Liver (tissue), 10 donors: ENCODE measurements at places on chromosomes 5 and 9. TPM values are rescaled to one million over a fixed set of nuclear protein-coding genes. Genes with fewer than 3 reads are reported as not detected.

GRCh38 chr5:93995126-93995621, 253.8 kb upstream of the POU5F2 start:
- no peak for DNase-seq

CDKN2B-AS1 gene
- 0.42 TPM for total RNA-seq

TCOF1 gene
- 8.5 TPM for total RNA-seq

DNA sequence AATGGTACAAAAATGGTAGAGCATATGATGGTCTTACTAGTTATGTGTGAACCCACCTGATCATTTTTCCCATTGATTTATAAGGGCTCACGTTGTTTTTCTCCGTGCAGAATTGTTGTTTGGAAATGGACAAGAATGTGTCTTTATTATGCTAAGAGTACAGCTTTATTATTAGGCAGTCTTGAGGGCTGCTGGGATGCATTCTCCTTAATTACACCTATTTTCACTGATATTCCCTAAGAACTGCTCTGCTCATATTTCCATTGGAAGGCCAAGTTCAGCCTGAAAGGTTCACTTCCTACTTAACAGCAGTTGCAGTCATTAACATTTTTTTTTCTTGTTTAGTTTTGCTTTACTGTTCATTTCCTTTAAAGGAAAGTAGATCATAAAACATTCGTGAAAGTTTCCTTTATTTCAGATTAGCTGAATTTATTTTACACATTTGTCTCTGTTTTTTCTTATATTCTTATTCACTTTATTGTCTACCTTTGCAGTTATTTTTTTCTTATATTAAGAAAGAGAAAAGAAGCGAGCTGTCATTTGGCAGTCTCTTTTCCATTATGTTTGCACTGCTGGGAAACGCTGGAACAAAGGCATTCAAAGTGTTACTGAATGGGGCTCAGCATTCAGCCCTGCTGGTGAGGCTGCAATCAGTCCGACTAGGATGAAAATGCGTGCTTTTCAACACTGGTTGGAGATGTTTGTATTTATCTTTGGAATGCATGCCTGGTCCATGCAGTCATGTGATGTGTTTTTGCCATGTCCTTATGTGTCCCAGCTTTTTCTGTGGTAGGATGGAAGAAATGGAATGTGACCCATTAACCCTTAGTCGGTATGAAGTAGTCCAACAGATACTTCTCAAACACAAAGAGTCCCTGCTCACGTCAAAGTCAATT, 602.7 kb upstream of the ZNF608 start:
- DNase-seq = no peak

GIN1 gene
- 6.4 TPM for total RNA-seq

GRCh38 chr5:117204926-117205869, 630.6 kb upstream of the SEMA6A start:
- no peak for DNase-seq

GRCh38 chr5:112247960-112248359, 171.1 kb downstream of the EPB41L4A start:
- DNase-seq = no peak

KIF12 gene
- 11.5 TPM for total RNA-seq

- DNase-seq = no peak
Measured at GRCh38 chr9:87663556-87663955, 62.4 kb upstream of the CTSL start.

SHROOM1 gene
- 23.0 TPM for total RNA-seq

DNA sequence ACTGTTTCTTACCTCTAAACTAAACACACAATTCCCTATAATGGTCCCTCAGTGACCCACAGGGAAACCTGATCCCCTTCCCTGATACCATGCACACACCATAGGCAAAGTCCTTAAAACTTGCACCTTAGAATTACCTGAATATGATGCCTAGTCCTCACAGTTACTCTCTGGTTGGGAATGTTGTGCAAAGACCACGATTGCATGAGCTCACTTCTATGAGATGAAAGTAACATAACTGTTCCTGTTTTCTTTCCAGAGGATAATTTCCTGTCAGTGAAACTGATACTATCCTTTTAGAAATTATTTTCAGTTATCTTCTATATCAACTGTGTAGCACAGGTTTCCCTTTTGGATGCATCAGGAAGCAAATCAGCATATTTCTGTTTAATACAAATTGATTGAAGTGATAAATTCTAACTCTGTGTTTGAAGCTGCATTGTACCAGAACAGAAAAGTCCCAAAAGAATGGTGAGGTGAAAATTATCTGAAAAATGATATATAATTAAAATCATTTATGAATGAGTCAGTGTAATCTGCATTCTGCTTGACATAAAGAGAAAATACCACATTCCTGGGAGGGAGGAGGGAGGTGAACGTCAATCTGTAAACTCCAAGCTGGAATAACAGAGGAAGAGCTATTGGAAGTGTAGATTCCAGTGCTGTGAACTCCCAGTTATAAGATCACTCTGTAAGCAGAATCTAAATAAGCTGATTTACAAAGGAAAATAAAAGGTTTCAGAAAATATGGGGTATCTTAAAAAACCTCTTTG, 51.2 kb upstream of the TNFAIP8 start:
- no peak for DNase-seq

PCDHB10 gene
- total RNA-seq = 0.14 TPM

DNA sequence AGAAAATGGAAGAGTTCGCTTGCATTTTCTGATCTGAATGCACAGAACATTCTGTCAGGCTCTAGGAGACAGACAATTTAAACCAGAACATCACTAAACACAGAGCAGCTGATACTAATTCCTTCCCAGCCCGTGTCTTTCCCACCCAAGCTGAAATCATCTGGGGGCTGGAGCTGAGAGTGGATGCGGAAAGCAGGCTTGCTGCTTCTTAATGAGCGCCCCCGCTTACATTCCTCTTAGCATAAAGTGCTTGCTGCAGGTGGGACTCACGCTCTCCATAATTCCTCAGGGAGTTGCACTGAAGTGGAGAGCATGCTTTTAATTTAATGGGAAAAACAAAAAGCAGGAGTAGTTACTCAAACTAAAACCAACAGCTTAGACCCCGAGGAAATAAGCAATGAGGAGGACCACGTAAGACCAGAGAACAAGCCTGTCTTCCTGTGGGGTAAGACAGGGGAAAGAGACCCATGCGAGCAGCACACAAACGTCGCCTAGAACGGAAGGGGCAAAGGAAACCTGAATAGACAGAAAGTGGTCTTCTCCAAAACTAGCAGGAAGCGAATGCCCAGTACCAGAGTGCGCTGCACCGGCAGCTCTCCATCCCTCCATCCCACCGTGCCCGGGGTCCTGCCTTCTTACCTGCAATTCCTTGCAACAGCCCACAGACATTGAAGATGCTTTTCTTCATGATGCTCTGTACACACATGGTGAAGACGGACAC, 139.3 kb downstream of the LHFPL2 start:
- no peak for DNase-seq

OR1J2 gene
- not detected for total RNA-seq

MAST4 gene
- total RNA-seq = 5.0 TPM

PITX1 gene
- not detected for total RNA-seq

GOLPH3 gene
- total RNA-seq = 116 TPM

- no peak for DNase-seq
Measured at GRCh38 chr5:54807421-54807820, 178.0 kb downstream of the ESM1 start.

GRCh38 chr9:1171546-1171945, 121.4 kb downstream of the DMRT2 start:
- DNase-seq = no peak

- peak; percentile 74 for DNase-seq
Measured at GRCh38 chr5:94618029-94618492, 343 bp downstream of the KIAA0825 start.

KLHL3 gene
- 8.8 TPM for total RNA-seq

DNA sequence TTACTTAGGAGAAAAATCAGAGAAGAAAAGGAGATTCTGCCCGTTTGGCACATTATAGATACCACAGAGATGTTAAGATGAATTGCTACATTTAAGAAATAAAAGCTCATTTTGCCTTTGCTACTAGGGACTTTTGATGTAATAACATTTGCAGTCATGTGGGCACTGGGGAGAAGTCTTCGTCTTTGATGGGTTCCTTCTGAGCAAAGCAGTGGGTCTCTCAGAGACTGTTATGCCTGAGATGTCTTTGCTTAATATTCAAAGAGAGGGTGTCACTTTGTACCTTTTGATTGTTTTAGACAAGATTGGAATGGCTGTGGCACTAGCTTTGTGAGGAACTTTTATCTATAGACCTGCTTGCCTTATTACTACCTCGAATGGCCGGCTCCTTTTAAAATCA, 25.0 kb downstream of the SLC25A25 start:
- DNase-seq = no peak

GRCh38 chr9:104868687-104869404, 59.1 kb downstream of the ABCA1 start:
- peak; percentile 41 for DNase-seq

C9orf153 gene
- 0.42 TPM for total RNA-seq

GRCh38 chr5:134174841-134175839, 1.6 kb downstream of the SKP1 start:
- no peak for DNase-seq

OR1L4 gene
- total RNA-seq = not detected
